ENCODE measurements at places on chromosomes 1 and 21.

- peak; percentile 19 for DNase-seq
Observed at GRCh38 chr1:207470927-207471326, 16.8 kb downstream of the CR2 start.

DNA sequence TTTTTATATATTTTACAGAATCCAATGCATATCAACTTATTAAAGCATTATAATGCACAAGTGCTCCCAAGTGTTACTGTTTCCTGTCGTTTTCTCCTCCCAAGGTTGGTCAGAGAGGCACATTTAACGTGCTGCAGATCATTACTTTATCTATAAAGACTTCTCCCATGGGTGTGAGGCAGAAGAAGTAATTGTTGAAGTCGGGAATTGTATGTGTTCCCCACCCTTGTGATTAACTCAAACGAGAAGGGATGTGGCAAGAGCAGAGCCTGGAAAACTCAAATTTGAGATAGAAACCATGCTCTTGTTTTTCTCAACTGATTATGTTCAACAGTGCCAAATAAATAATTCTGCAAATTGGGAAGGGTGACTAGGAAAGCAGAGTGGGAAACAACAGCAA is 412.5 kb upstream of the ADAMTS5 start:
- no peak for DNase-seq

GRCh38 chr1:202752774-202753173 is 42.5 kb upstream of the SYT2 start:
- DNase-seq, result no peak

GRCh38 chr1:100881687-100882086 is 13.0 kb downstream of the EXTL2 start:
- no peak for DNase-seq

GRCh38 chr1:6603238-6603914 is 707 bp upstream of the KLHL21 start:
- DNase-seq, result peak; percentile 64

DNA sequence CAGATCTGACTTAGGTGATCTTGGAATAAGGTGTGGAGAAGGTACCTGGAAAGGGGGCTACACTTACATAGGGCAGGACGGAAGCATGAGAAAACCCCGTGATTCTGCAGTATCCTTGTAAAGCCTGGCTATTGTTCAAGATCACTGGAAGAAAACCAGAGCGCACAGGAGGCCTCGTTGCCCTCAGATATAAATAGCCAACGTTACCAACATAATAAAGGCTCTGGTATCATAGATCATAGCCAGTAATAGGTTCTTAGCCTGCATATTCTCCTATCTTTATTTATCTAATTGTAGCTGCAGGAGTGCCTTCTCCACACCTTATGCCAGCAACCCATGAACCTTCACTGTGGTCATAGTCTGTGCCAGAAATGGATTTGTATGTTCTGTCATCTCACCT is 35.9 kb upstream of the MPZL1 start:
- no peak for DNase-seq

- no peak for DNase-seq
Observed at GRCh38 chr1:82455342-82455741, 654.6 kb downstream of the ADGRL2 start.

- peak; percentile 49 for DNase-seq
Observed at GRCh38 chr1:91697416-91697815, 188.5 kb downstream of the TGFBR3 start.

DNA sequence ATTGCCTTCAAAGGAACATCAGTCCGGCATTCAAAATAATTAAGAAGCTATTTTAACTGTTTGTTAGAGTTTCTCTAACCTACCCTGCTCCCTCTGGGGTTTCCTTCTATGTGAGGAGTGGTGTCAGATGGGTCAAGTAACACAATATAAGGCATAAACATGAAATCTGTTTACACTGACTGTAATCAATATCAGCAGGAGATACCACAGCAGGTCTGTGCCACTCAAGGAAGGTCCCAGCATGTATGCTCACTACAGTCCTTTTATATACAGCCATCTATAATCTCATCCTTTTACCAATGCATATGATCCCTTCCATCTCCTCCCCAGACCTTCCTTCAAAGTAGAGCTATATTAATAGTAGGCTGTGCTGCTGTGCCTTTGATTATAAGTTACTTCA is 25.4 kb downstream of the EEIG2 start:
- no peak for DNase-seq

GRCh38 chr1:39409055-39409816 is 82.2 kb upstream of the BMP8A start:
- DNase-seq, result peak; percentile 13

DNA sequence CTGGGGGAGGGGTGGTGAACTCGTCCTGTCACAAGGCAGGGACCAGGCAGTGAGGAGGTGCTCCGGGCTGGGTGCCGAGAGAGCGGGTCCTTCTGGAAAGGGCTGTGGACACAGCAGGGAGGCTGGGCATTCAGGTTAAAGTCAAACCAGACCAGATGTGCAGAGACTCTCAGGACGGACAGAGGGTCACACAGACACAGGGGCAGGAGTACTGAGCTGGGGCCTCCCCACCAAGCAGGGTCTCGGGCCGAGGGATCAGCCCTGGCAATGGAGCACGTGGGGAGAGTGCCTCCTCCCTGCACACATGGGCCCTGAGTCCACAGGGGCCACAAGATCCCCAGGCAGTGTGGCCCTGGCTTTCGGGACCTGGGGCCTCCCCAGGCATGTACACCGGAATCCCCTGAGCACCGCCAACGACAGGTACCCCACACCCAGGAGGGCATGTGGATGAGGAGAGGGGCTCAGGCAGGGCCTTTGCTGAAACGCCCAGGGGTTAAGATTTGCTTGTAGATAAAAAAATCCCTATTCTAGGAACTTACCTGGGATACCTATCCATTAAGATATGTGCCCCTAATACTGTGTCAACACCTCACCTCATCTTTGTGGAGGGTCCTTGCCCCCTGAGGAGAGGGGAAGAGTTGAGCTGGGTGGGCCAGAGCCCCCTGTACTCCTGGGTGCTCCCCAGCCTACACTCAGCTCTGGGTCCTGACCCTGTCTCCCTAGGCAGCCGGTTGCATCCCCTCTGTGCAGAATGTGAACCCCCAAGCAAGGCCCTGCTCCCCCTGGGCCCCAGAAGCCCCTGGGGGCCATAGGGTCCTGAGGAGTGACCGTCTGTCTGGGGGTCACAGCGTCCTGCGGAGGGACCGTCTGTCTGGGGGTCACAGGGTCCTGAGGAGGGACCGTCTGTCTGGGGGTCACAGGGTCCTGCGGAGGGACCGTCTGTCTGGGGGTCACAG is 46.9 kb upstream of the ADARB1 start:
- no peak for DNase-seq

- no peak for DNase-seq
Observed at GRCh38 chr1:62720946-62721554, 32.9 kb upstream of the DOCK7 start.

GRCh38 chr1:222754366-222755139 is 17.6 kb downstream of the FAM177B start:
- DNase-seq, result no peak

DNA sequence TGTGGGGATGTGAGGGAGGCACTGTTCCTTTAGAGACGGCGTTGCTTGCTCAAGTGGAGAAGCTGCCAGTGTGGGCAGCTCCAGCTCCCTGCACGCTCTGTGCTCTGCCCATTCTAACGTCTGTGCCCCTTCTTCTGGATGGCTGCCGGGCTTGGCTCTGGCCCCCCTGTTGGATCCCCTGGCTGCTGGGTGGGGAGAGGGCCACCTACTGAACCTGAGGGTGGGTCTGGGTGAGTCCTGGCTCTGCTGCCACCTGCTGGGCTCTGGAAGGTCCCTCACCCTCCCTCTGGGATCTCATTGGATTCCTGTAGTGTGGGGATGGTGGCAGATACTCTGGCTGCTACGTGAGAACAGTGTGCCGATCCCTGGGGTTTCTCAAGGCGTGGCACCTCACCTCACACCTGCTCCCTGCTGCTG is 5.0 kb downstream of the PFKL start:
- peak; percentile 43 for DNase-seq

- no peak for DNase-seq
Observed at GRCh38 chr1:29310616-29311180, 74.4 kb downstream of the PTPRU start.

GRCh38 chr21:38787461-38788274 is 18.1 kb upstream of the ETS2 start:
- no peak for DNase-seq

DNA sequence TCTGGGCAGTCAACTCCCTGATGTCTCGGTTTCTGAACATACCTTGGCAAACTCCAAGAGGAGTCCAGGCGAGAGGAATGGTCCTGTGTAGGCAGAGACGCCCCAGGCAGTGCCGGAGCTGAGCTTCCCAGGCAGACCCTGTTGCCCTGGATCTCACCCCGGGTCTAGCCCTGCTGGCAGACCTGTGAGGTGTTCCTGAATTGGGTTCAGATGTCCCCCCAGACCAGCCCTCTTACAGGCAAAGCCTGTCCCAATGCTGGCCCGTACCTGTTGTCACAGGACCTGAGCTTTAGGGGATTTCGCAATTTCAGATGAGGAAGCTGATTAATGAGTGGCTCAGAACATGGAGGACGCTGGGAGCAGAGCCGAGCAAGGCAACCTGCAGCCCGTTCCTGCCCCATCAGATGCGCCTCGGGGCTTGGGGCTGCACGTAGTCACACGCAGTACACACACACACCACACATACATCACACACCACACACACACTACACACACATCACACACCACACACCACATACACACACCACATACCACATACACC is 38.5 kb upstream of the PDE9A start:
- peak; percentile 67 for DNase-seq

DNA sequence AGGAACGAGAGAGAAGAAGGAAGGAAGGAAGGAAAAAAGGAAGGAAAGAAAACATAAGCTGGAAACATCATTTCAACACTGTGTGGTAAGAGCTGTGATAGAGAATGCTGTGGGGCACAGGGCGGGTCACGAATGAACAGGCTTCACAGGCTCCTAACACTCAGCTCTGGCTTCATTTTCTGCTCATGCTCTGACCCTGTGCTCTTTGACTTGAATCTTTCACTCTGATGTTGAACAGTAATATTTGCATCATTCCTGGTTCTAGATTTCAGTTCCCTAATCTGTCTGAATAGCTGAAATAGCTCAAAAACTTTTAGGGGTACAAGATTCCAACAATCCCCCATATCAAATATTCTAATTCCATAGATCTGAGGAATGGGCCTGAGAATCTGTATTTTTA is 207.3 kb downstream of the LHX8 start:
- no peak for DNase-seq

DNA sequence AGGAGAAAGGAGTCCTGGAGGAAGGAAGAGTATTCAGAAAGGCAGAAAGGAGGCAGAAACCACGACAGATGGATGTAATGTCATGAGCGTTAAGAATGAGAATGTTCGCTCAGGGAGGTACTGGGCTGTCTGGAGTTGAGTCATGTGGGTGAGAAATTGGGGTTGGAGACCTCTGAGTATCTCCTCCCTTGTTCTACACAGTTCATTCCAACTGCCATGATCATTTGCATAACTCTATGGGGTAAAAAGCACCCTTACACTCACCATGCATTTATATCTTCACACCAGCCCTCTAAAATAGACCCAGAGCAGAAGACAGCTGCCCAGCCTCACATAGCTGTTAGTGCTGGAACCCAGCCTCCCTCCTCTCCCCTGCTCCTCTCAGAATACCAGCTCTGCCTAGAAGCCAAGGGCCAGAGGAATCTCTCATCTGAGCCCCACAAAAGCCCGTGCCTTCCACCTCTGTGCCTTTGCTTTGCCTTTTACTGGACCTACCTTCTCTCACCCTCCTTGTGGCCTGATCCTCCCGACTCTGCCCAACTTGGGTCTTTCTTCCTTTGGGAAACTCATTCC is 85.2 kb downstream of the BEND5 start:
- DNase-seq, result no peak

- no peak for DNase-seq
Observed at GRCh38 chr1:147541672-147542568, 619 bp downstream of the BCL9 start.

- no peak for DNase-seq
Observed at GRCh38 chr1:193338194-193338593, 151.8 kb upstream of the B3GALT2 start.

GRCh38 chr1:168373869-168374268 is 93.2 kb downstream of the TBX19 start:
- no peak for DNase-seq

DNA sequence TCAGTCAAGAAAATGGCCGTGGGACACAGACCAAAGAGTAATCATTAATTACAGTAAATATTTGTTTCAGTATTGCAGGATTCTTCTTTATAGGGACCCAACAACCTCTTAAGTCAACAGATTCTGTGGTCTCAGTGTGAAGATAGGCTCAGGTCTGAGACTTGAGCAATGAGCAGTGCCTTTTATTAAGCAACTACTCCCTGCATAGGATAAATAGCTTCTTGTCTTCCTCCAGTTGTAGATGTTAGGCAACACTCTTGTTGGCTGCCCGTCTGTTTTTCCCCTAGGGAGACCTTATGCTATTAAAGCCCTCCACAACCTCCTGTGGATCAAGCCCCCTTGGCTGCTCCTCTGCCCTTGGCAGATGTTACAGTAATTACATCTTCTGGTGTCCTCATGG is 1.8 kb upstream of the OMA1 start:
- no peak for DNase-seq

- no peak for DNase-seq
Observed at GRCh38 chr1:200224315-200224714, 185.5 kb downstream of the ZNF281 start.

DNA sequence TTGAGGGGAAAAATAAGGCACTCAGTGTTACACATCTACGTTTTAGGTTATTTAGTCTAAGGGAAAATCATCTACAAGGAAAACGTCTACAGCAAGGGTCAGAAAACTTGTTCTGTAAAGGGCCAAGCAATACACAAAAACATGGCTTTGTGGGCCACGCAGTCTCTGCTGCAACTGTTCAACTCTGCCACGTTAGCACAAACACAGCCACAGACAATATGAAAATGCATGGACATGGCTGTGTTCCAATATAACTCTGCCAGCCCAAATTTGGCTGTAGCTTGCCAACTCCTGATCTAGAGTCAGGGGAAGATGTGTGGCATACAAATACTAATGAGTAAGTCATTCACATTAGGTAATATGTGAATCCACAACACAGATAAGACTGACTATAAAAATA is 40.7 kb downstream of the COA6 start:
- DNase-seq, result no peak

DNA sequence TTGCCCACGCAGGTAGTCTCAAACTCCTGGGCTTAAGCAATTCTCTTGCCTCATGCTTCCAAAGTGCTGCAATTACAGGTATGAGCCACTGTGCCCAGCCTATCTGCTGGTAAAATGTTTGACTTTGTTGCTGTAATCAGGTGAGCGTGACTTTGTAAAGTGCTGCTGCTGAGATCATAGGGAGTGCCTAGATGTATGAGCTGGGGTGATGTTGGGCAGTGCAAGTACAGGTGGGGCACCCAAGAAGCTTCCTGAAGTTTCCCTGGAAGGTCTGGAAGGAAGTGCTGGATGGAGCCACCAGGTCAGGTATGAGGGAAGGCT is 43.1 kb downstream of the KIF21B start:
- DNase-seq, result no peak

Data from CD4-positive, alpha-beta T cell treated with Interleukin-12 subunit alpha and Interleukin-12 subunit beta, for 1 hour (primary cell).